ENCODE measurements at places on chromosomes 5 and 9.

DNA sequence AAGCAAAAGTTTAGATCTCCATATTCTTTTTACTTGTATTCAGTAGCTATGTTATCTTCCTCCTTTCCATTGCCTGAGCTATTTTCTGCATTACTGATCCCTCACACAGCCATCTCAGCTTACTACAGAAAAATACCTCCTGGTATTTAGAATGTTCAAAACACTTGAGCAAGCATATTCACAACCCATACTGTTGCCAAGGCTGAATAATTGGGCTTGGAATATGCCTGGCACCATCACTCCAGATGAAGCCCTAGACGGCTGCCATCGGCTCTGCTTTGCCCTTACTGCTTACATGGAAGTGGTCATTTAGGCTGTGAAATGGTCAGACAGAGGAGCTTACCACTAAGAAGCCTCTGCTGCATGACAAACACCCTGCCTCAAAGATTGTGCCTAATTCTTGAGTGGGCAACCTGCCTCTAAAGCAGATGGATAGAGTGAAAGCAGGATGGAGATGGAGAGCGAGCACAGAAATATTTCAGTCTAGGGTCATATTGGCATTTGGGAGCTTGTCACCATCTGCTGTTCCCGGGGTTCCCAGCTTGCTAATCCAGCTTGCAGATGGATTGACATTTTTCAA lies 92.5 kb upstream of the TAS2R1 start:
- no peak for DNase-seq

- no peak for DNase-seq
Measured at GRCh38 chr5:114418176-114419066, 56.6 kb downstream of the KCNN2 start.

DNA sequence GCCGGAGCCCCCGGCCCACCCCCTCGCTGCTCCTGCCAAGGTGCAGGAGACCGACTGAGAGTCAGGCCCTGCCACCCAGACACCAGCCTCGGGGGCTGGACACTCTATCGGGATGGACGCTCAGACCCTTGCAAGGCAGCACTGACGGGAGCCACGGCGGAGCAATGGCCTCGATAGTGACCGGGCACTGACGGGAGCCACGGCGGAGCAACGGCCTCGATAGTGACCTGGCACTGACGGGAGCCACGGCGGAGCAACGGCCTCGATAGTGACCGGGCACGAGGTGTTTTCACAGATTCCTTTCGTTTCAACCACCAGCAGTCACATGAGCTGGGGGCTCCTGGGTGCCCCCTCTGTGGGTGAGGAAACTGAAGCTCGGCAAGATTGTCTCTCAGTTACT lies 123.6 kb upstream of the PPP1R26 start:
- no peak for DNase-seq

DNA sequence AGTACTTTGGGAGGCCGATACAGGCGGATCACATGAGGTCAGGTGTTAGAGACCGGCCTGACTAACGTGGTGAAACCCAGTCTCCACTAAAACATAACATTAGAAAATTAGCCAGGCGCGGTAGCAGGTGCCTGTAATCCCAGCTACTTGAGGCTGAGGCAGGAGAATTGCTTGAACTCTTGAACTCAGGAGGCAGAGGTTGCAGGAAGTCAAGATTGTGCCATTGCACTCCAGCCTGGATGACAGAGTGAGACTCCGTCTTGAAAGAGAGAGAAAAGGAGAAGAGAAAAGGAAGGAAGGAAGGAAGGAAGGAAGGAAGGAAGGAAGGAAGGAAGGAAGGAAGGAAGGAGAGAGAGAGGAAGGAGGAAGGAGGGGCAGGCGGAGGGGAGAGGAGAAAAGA lies 45.1 kb downstream of the MYO10 start:
- DNase-seq, result no peak

- DNase-seq, result no peak
Measured at GRCh38 chr9:19231126-19231903, 822 bp downstream of the DENND4C start.

DNA sequence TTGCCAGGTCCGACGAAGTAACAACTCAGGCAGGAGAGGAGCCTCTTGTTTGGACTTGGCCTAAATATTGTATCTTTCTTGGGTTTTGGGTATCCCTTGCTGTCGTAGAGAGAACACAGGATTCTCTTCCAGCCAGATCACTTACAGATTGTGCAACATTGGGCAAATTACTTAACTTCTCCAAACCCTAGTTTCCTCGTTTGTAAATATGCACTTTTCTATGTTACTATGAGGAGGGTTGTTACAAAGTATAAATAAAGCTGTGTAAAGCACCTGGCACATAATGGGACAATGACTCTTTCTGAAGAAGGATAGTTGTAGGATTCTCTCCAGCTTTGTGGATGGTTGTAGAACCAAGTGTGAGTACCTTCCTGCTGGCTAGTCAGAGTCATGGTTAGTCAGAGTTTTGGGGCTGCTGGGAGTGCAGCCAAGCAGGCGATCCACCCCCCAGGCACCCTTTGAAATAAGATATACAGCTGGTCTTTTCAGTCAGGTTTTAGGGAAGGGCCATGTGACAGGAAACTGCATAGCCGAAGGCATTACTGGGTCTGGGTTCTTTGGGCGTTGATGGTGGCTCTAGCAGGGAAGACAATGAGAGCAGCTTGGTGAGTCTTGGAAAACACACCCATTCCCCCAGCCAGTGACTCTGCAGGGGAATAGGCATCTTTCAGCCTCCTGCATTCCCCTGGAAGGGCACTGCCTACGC lies 49.9 kb upstream of the GDNF start:
- DNase-seq, result no peak

DNA sequence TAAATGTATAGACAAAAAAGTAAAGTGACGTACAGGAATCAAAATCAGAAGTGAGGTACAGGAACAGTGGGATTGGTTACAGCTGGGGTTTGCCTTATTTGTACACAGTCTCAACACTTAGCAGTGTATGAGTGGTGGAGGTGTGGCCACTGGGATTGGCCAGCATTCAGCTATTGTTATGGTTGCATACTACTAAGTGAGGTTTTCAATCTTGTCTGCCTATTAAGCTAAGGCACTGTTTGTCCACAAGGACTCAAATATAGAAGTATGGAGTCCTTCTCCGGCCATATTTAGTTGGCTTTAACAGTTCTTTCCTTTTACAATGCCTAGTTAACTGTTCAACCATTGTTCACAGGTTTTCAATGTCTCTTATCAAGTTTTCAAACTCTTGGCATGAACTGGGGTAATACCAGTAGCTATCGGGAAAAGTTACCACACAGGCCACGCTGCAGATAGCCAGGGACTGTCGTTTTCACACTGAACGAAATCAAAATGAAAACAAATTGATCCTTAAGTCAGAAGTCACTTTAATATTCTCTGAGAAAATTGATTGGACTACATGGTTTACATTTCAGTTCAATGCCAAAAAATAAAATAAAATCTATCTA lies 176.0 kb upstream of the FREM1 start:
- no peak for DNase-seq

GRCh38 chr9:77016121-77016525 lies 3.3 kb upstream of the FOXB2 start:
- DNase-seq, result no peak

DNA sequence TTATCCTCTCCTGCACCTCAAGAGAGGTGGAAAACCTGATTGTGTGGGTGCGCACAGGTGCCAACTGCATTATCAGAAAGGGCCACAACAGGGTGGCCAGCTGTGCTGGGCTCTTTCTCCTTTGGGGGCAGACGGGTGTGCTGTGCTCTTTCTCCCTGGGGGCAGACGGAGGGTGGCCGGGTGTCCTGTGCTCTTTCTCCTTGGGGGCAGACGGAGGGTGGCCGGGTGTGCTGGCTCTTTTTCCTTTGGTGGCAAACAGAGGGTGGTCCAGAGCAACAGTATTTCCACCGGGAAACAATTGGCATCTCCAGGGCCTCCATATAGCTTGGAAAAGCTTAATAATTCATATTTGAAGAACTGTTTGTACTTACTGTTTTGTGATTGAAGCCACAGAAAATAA lies 6.8 kb downstream of the LMX1B start:
- DNase-seq, result no peak

DNA sequence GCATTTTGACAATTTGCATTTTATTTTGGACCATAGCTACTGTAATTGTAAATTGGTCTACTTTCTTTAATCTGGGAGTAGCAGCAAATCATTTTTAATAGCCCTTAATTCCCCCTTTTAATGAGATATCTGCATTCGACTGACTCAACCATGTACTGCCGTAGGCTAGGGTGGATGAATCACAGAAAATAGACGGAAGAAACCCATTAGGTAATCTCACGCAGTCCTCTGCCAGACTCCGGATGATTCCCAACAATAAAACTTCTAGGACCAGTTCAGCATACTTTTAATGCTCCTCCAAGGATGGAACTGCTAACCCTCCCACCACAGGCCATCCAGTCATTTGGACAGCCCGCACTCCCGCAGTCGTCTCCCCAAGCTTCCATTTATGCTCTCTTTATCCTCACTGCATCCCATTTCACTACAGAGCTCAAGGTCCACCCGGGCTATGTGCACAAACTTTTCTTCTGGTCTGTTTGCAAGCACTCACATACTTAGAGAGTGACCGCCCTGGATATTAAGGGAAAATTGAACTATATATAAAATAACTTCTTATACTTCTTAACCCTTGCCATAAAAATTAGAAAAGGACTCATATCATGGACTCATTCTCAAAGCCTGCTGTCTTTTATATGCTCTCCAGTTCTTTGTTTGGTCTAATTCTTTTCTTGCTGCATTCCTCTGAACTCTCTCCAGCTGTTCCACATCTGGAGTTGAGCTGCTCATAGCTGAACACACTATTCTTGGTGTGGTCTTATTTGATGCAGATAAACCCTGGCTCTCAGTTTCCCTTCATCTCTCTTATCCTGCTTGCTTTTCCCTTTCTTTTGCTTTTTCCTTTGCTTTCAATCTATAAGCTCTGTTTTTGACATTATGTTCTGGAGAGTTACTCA lies 326.6 kb downstream of the ARL15 start:
- DNase-seq, result no peak

DNA sequence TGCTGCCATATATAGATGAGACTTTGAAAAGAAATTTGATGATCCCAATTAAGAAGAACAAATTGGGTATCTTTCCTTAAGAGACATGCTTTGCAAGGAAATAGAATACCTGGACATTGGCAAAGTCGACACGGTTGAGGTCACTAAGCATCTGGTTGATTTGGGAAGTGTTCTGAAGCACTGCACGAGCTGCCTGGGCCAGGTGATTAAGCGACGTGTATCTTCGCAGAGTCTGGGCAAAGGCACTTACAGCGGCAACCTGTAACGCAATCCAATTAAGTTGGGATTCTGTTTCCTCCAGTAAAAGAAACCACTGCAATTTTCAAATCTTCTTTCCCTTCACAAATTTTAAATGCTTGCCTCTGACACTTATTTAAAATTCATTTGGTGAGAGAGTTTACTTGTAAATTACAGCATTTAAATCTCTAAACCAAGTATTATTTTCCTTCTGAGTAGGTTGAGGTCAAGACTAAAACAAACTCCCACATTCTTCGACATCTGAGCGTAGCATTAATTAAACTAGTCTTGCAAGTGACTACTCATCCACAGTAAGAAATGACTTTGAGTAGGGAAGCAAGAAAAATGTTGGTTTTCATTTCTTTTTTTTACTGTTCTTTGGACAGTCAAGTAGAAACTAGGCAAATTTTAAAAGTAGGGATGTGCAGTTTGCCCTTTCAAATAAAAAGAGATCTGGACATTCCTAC lies 262.8 kb downstream of the RFX3 start:
- DNase-seq, result no peak

- DNase-seq, result no peak
Measured at GRCh38 chr9:136363949-136364748, 605 bp upstream of the DNLZ start.

- DNase-seq, result no peak
Measured at GRCh38 chr5:20041326-20042274, 53.6 kb upstream of the CDH18 start.

DNA sequence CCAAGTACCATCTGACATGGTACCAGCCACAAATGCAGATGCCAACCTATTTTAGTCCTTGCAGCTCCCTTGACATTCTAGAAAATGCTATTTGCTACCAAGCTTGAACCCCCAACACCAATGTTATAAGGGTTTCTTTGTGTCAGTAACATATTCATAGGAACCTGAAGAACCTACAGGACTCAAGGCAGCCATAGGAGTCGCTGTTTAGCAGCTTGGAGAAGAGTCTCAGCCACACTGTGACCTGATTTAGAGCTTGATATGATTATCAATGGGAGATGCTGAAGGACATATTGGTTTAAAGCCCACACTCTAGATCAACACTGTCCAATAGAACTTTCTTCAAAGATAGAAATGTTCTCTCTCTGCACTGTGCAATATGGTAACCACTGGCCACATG lies 6.4 kb upstream of the ZFR start:
- DNase-seq, result no peak

DNA sequence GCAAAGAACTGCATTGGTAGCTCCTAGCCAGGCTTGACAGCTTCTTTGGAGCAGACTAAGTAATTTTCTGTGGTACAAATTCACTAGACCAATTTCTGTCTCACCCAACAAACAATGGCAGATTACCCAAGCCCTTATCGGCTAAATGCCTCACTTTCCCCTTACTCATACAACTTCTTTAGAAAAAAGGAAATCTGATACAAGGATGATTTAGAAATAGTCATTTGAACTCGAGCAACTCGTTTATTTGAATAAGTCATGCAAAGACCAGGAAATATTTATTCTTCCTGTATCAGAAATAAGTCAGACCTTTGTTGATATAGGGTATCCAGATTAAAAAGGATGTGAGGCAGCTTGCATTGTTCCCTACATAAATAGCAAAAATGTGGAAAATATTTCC lies 170.4 kb upstream of the CDH6 start:
- no peak for DNase-seq

DNA sequence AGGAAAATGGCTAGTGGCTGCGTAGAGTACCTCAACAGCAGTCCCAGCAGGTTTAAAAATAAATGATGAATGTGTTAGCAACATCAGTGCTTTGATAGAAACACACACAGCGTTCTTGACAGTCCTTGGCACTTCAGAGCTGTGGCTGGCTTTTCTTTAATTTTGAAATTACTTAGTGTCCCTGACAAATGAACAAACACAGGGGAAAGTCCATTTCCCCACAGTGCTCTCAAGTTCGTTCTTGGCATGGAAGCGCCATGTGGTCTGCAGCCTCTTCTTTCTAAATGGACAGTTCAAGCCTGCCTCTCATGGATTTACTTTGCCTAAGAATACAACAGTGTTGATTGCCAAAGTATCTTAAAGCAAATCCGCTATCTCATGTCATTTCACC lies 102.2 kb downstream of the ADAMTS12 start:
- DNase-seq, result no peak

DNA sequence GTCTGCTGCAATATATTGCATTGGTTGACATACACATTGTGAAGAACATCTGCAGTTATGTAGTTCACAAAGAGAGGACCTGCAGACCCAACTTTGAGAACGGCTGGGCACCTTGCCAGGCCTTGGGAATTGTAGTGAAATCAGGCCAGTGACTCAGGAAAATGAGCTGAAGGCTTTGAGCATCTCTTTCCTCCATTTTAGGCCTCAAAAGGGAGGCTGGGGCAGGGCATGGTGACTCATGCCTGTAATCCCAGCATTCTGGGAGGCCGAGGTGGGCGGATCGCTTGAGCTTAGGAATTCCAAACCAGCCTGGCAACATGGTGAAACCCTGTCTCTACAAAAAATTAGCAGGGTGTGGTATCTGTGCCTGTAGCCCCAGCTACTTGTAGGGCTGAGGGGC lies 1.4 kb upstream of the IPPK start:
- no peak for DNase-seq

GRCh38 chr5:144135113-144135762 lies 35.2 kb downstream of the YIPF5 start:
- no peak for DNase-seq

- DNase-seq, result no peak
Measured at GRCh38 chr9:71955300-71955915, 44.0 kb downstream of the C9orf85 start.

GRCh38 chr5:115736004-115736689 lies 80.3 kb downstream of the CDO1 start:
- no peak for DNase-seq
